ENCODE measurements at places on chromosomes 1 and 21.

- DNase-seq, result no peak
These were observed 38.0 kb upstream of the ACTRT2 start for GRCh38 chr1:2983319-2983705.

GRCh38 chr1:119143706-119144105 lies 3.3 kb upstream of the WARS2 start:
- no peak for DNase-seq

- peak; percentile 69 for DNase-seq
These were observed 98.4 kb downstream of the EBNA1BP2 start for GRCh38 chr1:43073490-43074230.

GRCh38 chr1:73452522-73452921 lies 745.5 kb downstream of the LRRIQ3 start:
- no peak for DNase-seq

- peak; percentile 31 for DNase-seq
These were observed 612.9 kb downstream of the PTPRU start for GRCh38 chr1:29849038-29849750.

DNA sequence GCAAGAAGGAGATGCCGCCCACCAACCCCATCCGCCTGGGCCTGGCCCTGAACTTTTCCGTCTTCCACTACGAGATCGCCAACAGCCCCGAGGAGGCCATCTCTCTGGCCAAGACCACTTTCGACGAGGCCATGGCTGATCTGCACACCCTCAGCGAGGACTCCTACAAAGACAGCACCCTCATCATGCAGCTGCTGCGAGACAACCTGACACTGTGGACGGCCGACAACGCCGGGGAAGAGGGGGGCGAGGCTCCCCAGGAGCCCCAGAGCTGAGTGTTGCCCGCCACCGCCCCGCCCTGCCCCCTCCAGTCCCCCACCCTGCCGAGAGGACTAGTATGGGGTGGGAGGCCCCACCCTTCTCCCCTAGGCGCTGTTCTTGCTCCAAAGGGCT lies 732 bp downstream of the SFN start:
- DNase-seq, result no peak

- no peak for DNase-seq
These were observed 221.0 kb upstream of the FOXD3 start for GRCh38 chr1:63101336-63101735.

DNA sequence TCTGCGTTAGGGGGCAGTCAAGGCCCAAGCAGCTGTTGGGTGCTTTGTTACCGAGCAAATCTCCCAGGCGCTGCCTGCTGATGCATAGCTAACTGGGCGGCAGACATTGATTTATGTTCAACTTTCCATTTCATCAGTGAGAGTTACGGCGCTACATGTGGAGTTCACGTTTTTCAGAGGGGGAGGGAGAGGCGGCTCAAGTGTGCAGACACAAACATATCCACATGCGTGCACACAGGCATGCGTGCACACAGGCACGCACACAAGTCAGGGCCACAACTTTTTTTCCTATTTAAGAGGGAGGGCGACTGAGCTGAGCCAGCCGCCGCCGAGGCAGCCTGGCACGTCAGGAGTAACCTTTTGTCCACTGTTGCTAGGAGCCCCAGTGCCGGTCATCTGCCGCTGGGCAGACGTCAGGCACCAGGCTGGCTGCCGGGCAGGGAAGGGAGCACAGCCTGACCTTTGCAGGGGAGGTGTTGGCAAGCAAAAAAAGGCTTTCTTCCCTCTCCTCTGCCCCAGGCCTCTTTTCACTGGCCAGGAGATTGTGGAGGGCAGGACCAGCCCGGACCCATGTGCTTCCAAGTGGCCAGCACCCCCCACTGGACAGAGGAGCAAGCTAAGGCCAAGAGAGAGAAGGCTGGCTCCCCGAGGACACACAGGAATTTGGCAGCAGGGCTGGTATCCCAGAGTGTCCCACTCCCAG lies 73.3 kb downstream of the MRPL37 start:
- DNase-seq, result peak; percentile 90

DNA sequence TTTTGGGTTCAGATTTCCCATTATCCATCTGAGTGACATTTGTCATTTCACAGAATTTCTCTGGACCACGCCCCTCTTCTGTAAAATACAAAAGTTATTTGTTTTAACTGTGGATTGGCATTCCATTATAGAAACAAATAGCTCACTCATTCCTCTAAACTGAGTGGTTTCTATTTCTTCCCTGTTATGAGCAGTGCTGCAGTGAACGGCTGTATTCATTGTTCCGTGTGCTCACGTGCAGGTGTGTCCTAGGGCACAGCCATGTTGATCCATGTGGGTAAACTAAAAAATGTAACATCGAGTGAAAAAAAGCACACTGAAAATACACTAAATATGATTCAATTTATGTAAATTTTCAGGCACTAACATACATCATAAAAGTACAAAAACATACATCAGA lies 27.0 kb upstream of the IL12RB2 start:
- no peak for DNase-seq

- DNase-seq, result no peak
These were observed 91.5 kb downstream of the SSBP3 start for GRCh38 chr1:54314696-54315095.

DNA sequence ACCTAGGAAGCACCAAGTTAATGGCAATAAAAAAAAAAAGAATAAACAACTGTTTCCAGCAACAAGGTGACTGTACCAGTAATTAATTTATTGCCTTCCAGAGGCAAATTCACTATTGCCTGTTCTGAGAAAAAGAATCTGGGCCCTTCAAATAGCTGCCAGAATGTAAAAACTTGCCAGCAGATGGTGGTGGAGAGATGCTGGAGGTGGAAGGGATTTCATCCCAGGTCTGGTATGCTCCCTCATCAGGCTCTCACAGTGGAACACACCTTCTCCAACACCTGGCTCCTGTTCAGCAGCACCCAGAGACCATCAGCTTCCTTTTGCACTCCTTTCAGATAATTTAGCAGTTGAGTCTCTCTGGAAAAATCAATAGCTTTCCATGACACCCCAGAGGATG lies 792.9 kb upstream of the ADAMTS5 start:
- DNase-seq, result no peak

DNA sequence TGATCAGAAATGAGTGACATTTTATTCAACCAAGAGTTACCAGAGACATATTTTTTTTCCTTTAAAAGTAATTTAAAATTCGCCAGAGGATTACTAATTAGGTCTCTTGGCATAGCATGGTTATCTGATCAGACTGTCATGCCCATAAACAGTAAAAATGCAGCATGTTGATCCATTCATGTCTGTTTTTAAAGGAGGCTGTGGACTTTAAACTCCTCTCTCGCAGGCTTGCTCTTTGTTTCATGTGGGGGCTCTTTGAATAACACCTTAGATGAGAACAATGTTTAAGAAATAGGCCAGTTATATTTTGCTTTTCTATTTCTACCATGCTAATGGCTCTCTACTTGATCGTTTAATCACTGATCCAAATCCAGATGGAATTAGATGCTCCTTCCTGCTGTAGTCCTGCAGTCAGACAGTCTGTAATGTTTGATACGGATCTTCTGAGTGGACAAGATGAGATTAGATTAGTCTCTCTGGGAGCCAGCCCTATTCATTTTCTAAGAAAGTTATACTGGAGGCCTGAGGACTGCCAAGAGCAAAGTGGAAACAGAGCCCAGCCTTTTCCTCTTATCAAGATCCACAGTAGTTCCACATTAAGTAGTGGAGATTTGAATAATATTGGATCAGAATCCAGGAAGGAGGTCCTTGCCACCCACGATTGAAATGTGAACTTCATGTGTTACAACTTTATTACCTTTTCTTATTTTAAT lies 197.4 kb downstream of the HS2ST1 start:
- no peak for DNase-seq

DNA sequence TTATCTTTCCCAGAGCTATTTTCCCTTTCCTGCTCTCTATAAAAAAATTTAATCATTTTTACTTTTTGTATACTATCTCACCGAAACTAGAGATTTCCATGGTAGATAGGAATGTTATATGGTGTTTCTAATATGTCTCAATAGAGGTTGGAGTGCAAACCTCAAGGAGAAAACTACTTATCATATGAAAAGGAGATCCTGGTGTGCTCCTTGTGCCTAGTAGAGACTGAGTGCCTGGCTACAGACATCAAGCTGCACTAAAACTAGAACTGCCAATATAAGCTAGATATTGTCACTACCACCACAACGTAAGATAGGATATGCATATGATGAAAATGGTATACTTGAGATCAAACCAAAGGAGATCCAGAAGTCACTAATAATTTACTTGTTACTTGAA lies 67.0 kb downstream of the RGS18 start:
- no peak for DNase-seq

- DNase-seq, result no peak
These were observed 2.2 kb upstream of the SPRR4 start for GRCh38 chr1:152968248-152968647.

- DNase-seq, result peak; percentile 98
These were observed 5.6 kb downstream of the OSBPL9 start for GRCh38 chr1:51622455-51622913.

DNA sequence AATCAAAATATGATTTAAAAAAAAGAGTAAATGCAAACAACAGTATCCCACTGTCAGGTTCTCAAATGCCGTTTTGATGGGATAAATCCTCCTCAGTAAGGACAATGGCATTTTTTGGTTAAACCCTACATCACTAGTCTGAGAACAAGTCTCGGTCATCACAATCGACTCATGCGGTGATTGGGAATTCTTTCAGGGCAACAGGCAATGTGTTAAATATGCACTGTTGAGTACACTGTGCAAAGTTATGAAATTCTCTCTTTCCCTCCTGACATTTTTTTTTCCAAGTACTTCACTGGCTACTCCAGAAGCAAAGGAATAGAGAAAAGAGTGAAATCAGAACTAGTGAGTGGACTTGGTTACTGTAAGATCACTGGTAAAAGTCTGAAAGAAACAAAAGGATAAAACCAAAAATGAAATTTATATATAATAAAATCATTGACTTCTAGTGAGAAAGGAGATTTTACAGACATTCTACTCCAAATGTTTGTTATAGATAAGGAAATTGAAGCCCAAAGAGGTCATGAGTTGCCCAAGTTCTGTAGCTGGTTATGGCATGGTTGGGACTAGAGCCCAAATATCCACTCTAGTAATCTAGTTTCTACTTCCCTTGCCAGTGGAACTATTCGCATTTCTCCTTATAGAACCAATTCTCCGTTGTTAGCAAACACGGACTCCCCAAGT lies 111.3 kb downstream of the TGFBR3 start:
- DNase-seq, result no peak

GRCh38 chr21:44780137-44780502 lies 21.5 kb downstream of the UBE2G2 start:
- no peak for DNase-seq

DNA sequence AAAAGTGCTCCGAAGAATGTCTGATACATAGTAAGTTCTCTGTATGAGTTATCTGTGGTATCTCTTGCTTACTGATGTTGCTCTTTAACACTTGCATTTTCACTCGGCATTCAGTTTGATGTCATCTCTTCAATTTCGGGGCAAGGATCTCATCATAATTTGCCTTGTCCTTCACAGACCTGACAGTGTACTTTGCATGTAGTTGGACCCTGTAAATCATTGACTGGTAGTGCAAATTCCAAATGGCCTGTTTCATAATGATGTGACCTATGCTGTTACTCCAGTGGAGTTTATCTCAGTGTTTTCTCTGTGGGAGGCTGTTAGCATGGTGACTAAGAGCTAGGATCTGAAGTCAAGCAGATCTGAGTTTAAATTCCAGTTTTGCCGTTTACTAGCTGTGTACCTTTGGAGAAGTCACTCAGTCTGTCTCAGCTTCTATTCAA lies 34.2 kb upstream of the ABCD3 start:
- peak; percentile 100 for DNase-seq

DNA sequence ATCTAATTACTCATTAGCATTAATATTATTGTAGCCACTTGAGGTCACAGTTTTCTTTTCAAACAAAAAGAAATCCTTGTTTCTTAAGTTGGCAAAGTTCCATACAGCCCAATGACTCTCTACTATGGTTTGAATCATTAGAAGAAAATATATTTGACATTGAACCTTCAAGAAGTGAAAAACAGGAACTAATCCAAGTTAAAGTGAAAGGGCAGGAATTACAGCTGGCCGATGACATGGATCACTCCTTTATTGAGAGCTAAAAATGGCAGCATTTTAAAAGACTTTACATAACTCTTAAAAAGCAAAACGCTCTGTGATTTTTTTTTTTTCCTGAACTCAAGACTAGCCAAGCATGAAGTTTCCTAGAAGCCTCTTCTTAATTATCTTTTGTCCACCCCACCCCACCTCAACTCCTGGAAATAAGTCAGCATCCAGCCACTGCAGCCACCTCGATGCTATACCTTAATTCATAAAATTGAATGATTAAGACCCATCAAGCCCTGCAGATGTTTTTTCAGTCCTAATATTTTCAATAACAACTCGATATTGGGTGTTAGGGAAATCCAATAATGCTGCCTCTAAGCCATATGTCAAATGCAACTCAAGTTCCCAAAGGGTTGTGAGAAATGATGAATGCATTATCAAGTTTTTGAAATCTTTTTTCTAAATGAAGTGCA lies 323.1 kb downstream of the HHIPL2 start:
- DNase-seq, result peak; percentile 32

DNA sequence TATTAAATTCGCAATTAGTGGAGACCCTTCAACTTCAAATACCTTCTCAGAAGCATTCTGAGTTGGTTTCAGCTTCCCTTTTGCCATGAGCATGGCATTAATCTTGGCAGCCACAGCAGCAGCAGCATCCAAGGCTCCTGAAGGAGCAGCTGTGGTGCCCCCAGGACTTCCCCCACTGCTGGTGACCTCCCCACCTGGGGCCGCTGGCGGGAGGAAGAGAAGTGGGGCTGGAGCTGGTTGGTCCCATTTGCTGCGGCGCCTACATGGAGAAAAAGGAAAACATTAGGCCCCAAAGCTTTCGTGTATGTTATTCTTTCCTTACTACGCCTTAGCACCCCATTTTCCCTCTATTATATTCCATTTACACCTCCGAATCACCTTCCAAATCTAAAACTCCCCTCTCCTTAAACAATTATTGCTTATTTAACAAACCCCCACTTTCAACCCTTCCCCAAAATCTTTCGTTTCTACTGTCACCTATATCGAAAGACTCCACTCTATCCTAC lies 569 bp downstream of the KHDC4 start:
- no peak for DNase-seq

Measured in RCC 7860 (cell line).